Mucosa of descending colon (tissue), 3 donors: ENCODE measurements at places on chromosomes 1 and 21. TPM values are rescaled to one million over a fixed set of nuclear protein-coding genes. Genes with fewer than 3 reads are reported as not detected.

Gene INKA2
- total RNA-seq, result 2.5 TPM

Gene CD160
- total RNA-seq, result 1.6 TPM

DNA sequence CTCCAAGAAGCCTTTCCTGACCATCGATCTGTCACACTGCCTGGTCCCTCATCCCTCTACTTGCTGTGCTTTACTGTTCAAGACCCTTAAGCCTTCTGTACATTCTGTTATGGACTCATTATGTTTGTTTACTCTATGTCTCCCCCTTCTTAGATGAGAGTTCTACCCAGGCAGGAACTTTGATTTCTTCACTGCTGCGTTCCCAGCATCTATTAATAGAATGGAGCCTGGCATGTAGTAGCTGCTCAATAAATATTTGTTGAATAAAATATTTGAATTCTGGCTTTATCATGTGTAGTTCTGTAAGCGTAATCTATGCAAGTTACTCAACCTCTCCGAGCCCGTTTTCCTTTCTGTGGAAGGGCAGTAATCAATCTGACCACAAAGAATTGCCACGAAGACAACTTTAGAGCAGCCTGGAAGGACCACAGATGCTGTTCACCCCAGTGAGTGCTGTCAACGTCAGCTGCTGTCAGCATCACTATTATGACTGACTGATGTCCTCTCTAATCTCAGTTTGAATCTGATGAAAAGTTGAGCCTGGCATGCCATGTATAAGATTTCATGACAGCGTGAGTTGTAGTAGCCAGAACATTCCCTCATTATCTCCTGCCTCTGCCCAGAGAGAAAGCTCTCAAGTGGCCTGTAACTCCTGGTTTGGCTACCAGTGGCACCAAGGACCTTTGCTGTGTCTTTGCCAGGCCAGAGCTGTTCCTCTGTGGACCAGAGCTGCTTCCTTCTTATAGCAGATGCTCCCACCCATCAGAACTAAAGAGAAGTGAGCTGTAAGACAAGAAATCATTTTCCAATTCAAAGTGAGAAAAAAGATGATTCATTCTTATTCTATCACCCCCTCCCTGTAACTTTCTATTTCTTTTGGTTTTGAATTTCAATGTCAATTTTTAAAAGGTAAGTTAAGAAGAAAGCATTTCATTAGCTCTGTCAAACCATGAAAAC, 94.5 kb downstream of the PRDM2 start:
- no peak for DNase-seq

DNA sequence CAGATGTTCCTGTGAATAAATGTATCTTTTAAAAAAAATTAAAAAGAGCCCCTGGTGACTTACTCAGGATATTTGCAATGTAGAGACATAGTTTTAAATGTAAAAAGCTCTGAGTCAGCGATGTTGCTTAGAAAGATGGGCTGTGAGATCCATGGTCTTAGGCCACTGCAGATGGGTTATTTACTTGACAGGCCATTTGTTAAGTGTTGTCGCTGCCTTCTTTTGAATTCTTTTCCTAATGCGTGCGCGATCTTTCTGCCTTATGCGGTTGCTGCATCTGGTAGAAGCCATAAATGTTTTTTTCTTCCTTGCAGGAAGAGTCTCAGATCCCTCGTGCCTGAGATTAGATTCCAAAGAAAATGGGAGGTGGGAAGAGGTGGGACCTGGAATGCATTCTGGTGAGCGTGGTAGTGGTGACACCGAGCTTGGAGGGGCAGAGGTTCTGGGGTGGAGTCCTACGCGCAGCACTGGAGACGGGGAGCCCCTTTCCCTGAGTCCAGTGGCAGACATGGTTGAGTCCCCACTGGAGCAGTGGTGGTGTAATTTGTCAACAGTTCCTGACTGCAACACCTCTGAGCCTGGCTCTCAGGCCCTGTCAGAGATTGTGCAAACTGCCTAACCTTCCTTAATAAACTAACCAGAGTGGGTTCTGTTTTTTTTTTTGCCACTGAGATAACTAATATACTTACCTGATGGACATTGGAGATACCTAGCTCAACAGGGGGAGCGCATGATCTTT, 197.2 kb downstream of the HHAT start:
- DNase-seq, result no peak

DNA sequence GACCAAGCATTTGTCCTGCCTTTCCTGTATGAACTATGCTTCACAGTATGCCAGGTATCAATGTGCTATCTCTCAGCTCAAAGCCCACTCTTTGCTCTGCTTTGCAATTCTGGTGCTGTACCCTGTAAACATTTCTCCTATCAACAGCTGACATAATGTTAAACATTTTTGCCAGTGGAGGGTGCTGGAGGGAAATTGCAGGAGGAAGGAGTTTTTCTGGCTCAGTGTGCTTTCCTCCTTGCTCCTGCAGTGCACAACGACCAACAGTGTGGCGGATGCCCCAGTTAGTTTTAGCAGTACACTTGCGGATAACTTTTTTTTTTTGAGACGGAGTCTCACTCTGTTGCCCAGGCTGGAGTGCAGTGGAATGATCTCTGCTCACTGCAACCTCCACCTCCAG, 67.1 kb upstream of the PTGFRN start:
- DNase-seq, result no peak
